ENCODE measurements at places on chromosomes 6 and 20. TPM values are rescaled to one million over a fixed set of nuclear protein-coding genes. Genes with fewer than 3 reads are reported as not detected.

The LGSN gene
- not detected for total RNA-seq

The MYMX gene
- total RNA-seq, result 0.23 TPM

DNA sequence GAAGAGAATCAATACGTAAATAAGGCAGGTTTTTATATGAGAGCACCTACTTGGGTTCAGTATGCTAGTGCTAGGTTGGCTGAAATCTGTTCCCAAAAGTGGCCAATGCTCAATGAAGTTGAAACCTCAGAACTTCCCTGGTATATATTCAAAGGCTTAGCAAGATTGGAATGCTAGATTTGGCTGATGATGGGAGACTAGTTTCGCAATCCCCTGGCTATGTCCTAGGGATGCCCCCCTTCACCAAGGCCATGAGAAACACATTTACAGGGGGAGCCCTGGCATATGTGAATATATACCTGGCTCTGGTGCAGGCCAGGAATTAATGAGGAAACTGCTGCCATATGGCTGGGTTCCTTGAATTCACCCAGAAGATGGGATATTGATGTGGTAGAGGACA, 142.4 kb upstream of the C6orf118 start:
- no peak for DNase-seq

GRCh38 chr6:90168693-90169131, 127.9 kb downstream of the BACH2 start:
- no peak for DNase-seq

DNA sequence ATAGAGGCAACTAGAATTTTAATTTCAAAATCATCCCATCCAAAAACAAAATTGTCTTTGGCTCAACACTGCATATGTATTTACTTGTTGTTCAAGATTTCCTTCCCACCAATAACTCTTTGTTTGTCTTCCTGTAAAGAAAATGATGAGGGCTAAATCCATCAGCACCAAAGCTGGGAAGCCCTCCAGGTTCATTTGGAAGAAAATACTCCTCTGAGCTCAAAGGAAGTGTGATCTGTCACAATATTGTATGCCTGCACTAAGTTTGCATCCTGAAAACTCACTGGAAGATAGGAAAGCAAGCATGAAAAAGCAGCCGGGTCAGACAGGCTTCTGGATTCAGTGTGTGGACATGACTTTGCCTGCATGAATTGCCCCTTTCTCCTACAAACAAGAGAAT, 28.7 kb upstream of the OPRM1 start:
- DNase-seq, result no peak

The KHDC1L gene
- not detected for total RNA-seq

DNA sequence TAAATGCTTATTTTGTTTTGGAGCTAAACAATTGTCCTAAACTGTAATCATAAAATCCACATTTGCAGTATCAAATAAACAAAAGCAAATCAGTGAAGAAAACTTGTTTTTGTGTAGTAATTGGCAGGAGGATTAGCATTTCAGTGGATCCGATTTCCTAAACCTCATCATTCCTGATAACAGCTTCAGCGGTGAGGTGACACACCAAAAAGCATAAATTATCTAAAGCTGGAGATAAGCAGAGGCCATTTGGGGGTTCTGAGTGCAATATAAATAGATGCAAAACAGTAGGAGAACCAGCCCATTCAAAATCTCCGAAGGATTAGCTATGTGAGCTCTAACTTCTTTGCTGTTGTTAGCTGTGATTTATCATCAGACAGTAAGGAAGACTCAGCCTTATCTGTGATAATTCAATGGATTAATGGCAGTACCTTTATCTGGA, 235.8 kb downstream of the EPHA7 start:
- DNase-seq, result no peak

DNA sequence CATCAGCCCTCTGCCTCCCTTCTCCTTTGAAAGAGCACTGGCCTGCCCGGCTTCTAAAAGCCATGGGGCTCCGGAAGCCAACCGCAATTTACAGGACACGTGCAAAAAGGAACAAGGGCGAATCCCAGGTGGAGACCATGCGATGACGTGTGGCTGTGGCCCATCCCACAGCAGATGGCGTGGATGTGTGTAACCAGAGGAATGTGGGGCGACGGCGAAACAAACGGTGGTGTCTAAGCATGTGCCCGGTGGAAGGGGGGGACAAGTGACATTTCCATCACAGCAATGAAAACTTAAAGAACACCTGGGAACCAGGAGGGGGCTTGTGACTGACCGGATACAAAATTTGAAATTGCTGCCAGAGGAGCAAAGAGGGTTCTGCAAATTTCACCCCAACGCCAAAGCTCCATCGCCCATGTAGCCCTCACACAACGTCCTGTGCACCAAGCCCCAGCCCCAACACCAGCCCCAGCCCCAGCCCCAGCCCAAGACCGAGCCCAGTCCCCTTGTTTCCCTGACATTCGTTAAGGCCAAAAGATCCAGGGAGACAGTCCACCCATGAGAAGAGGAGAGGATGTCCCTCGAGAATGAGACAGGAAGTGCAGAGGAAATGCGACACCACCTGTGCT, 159.7 kb upstream of the ZNF337 start:
- DNase-seq, result no peak

GRCh38 chr6:157996918-157997702, 15.4 kb downstream of the SYNJ2 start:
- DNase-seq, result no peak

DNA sequence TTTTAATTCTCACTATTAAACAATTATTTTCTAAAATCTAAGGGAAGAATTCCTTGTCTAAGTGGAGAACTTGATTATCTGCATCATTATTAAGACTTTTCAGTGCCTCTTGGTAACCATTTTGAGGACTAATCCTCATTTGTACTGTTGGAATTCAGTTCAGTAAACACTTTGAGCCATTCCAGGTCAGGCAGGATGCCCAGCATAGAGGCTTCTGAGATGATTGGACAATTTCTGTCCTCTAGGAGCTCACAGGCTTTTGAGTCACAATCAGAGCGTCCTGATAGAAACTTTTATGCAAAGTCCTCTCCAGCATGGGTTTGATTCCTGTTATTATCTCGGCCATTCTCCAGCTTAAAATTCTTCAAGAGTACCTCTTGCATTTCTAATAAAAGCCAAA, 1304.6 kb downstream of the EPHA7 start:
- DNase-seq, result no peak

DNA sequence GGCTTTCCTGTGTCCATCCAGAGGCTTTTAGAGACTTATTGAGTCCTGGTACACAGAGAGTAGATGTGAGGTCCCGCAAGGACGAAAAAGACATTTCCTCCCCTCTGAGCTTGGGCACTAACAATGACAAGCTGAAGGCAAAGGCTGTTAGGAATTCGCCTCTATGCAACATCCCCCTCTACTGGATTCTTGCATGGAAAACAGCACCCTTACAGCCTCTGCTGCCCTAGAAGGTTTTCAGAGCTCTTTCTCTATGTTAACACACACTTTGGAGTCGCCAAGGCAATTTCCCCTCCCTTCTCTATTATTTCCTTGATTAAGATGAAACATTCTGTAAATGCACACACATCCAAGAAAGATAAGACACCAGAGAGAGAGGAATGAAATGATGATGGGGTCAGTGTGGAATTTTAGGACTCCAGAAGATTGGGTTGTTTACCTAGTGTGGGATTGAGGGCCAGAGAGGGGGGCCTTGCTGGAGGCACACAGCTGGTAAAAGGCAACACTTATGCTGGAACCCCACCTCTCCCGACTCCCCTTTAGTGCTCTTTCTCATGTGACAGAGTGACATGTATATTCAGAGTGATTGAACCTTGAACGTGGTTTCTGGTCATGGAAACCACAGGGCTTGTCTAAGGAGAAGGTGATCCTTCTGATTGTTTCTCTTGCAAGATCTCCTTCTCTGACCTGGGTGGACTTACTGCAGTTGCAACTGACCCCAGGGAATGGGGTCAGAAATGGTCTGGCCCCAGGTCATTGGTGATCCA, 300.7 kb downstream of the CLIC5 start:
- DNase-seq, result peak; percentile 88

DNA sequence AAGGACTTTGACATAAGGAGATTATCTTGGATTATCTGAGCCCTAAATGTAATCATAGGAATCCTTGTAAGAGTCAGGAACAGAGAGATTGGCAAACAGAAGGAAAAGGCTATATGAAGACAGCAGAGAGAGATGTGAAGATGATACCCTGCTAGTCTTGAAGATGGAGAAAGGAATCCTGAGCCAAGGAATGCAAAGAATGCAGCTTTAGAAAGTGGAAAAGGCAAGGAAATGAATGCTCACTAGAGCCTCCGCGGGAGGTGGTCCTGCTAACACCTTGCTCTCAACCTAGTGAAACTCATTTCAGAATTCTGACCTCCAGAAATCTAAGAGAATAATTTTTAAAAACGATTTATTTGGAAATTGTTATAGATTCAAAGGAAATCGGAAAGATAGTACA, 117.1 kb downstream of the TBXT start:
- no peak for DNase-seq

GRCh38 chr6:23927935-23928334, 198.1 kb upstream of the NRSN1 start:
- DNase-seq, result no peak

DNA sequence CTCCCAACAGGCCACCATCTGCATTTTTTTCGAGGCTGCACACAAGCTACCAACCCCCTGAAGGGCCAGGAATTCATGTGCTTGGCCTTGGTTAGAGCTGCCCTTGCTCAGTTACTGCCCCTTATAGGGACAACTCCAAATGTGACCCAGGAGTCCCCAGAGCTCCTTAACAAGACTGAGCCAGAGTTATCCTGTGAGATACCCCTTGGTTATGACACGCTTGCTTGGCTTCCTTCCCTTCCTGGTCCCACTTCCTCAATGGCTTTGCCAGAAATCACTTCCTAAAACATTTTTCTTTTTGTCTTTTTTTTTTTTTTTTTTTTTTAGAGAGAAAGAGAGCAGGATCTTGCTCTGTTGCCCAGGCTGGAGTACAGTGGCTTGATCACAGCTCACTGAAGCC, 8.9 kb downstream of the TREM1 start:
- DNase-seq, result no peak

DNA sequence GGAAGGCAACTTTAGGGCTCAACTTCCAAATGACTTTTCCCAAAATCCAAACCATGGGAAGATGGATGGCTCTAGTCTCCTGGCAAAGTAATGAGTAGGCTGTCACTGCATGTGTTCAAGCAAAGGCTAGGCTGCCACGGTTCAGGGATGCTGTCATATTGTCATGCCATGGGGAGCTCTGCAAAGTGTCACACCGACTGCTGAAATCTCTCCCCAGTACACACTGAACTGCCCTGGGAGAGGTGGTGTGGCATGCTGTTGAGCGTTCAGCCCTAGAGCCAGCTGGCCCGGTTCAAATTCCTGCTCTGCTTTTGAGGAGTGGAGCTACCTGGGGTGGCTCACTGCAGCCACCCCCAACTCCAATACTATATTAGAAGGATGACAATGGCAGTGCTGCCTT, 115.9 kb downstream of the LRFN2 start:
- DNase-seq, result no peak

The SLC22A2 gene
- not detected for total RNA-seq

The GABRR1 gene
- total RNA-seq, result not detected

GRCh38 chr6:53360093-53360912, 11.6 kb upstream of the ELOVL5 start:
- DNase-seq, result no peak

GRCh38 chr20:63640086-63640485, 13.1 kb downstream of the STMN3 start:
- DNase-seq, result no peak

DNA sequence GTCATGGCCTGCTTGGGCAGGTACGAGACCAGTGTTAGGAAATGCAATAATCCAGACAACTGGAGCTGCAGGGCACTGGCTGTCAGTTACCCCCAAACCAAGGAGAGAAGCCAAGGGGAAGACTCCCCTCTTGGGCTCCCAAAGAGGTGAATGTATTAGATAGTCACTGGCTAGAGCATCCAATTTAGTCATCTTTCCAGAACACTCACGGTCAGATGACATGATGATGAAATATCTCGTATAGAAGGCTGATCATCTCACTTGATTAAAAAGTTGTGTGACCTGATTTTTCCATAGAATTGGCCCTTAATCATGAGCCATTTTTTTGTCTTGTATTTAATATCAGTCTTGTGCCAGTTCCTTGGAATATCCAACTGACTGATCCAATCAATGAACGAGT, 40.7 kb downstream of the SLC22A3 start:
- DNase-seq, result no peak

DNA sequence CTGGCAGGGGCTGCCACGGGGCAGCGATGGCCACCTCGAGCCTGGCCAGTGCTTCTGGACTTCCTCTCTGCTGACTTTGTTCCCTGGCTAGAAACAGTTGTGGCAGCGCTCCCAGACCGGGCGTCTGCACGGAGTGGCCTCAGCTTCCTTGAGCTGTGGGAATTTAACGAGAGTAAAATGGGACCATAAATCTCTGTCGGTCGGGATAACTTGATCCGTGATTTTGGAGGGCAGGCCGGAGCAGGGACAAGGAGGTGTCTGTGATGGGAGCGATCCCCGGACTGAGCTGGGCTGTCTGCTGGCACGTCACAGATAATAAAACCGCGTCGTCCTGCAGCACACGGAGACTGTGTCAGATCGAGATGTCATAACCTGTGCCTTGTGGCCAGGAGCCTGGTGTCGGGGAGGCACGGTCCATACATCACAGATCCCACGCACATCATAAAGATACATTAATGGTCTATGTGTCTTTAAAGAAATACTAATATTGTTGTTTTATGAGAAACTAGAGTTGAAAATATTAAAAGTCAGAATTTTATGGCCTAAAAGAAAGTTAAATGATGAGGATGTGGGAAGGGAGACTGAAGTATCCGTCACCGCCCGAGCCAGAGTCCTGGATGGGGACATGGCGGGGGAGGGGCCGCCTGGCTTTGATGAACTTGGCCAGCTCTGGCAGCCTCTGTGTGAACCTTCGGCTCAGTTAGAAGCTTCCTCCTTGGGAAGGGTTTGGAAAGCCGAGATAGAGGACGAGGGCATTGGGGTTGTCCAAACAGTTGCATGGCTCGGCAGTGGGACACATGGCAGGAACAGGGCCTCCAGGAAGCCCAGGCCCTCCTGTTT, 6.5 kb upstream of the RBBP8NL start:
- DNase-seq, result no peak

The PAX1 gene
- total RNA-seq, result not detected

The C20orf202 gene
- not detected for total RNA-seq

GRCh38 chr6:46749731-46750130, 3.0 kb downstream of the ANKRD66 start:
- no peak for DNase-seq

- DNase-seq, result peak; percentile 81
These were observed 40.4 kb upstream of the TINAG start for GRCh38 chr6:54267798-54268197.

The PLEKHG1 gene
- 42.3 TPM for total RNA-seq

- no peak for DNase-seq
These were observed 898.2 kb upstream of the FLRT3 start for GRCh38 chr20:15235471-15236198.

- DNase-seq, result no peak
These were observed 19.1 kb downstream of the SCP2D1 start for GRCh38 chr20:18832546-18833200.

- DNase-seq, result no peak
These were observed 68.9 kb downstream of the ZNF217 start for GRCh38 chr20:53524589-53525312.

- no peak for DNase-seq
These were observed 92.2 kb downstream of the BACH2 start for GRCh38 chr6:90204327-90205056.

The AKAP12 gene
- 699 TPM for total RNA-seq

Data from dermis blood vessel endothelial cell (primary cell).